Pancreas (tissue), 10 donors: ENCODE measurements at places on chromosomes 6 and 20.

DNA sequence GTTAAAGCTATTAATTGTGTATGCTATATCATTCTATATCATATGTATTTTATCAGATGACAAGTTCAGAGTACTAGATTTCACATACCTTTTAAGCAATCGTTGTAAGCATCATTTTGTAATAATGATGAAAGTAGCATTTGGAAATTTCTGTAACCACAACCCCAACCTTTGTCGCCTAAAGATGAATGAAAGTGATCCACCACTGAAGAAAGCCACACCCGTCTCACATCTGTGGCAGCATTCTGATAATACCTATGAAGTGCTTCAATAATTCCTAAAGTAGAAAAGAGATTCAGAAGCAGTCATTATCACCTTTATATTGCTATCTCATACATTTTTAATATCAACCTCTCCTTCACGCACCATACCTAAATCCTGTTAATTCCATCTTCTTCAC is 16.6 kb downstream of the ZUP1 start:
- DNase-seq, result no peak

- no peak for DNase-seq
Observed at GRCh38 chr6:149320796-149321195, 3.3 kb downstream of the TAB2 start.

DNA sequence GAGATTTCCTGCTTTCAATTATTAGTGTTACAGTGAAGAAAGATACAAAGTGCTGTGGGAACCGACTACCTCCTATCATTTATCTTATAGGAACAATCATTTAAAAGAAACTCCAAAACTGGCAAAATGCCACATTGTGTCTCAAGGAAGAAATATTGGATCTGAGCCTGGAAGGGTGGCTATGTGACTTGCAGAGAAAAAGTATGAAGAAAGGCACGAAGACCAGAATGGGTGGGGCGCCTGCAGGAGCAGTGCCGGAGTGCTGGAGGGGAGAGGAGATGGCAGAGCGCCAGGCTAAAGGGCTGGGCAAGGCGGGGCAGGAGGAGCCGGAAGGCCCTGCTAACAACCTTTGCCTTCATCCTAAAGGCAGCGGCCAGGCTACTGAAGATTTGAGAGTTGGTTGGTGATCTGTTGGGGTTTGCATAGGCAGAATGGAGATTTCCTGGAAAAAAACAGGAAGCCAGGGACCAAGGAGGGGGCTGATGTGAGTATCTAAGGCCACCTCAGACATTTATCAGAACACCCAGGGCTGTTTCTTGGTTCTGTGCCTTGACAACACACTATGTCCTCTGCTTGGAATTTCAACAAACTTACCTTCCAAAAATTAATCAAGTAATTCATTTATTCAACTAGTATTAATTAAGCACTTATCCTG is 125.6 kb downstream of the MAFB start:
- no peak for DNase-seq

GRCh38 chr6:160110586-160111123 is 11.0 kb upstream of the SLC22A1 start:
- DNase-seq, result no peak

DNA sequence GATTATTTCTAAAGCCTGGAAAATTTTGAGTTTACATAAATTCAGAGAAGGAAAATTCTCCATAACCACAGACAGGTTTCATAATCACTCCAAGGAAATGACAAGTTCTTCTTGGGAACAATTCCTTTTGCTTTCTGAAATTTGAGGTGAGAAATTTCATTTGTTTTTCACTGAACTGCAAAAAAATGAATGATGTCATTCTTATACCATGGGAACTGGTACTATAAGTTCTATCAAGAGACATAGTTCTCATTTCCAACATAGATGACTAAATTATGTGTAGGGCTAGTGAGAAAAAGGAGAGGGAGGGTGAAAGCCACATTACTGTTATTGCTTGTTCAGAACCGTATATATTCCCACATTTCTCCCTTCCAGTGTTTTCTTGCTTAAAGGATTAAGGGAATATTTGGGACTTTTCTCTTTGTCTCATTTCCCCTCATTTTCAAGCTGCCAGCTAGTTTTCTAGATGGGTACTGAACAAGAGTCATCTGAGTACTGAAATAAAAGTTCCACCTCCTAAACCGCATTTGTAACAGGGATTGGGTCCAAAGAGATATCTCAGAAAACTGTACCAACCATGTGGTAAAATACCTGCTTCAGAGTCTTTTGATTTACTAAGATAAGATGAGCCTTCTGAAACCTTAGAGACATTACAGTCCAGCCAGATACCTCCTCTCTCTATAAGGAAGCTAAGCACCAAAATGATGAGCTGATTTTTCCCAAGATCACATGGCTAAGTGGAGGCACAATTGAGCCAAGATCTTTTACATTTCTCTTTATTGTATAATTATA is 144.3 kb upstream of the PRDM1 start:
- no peak for DNase-seq

- no peak for DNase-seq
Observed at GRCh38 chr20:2101057-2101864, at the start of gene STK35. Gene STK35 (plus strand): TSS chr20:2101827. CDS start chr20:2101882, 55 bp downstream.

DNA sequence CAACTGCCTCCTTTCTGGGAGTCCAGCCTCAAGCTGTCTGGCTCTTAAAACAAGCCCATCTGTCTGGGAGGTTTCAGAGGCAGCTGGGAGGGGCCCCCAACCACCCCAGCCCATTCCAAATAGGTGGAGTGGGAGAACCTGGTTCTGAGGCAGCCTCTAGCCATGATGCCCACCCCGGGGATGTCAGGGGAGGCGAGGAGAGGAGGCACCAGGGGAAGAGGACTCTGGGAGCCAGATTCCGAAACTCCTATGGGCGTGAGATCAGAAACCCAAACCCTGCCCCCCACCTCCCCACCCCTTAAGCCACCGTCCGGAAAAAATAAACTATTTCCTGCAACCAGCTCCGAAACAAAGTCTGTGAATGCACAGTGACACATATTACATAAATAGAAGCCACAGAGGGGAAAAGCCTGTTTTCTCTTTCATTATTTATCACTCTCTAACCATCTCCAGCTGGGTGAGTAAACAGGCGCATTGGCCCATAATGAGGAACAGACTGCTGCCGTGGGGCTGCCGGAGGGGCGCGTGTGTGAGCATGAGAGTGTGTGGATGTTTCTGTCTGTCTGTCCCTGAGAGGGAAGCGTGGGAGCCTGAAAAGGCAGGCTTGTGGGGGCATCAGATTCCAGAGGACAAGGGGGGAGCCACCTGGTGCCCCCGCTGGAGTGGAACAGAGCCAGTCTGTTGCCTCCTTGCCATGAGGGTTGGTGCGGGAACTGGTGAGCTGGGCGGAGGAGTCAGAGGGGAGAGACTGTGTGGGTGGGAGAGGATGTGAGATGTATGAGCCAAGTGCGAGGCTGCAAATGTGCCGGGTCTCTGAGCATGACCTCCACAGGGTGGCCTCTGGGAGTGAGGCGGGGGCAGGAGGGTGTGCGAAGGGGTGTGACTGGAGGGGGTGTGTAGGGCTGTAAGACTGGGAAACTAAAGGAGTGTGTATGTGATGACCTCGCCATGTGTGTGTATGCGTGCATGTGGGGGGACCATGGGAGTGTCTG is 14.3 kb upstream of the FOXP4 start:
- DNase-seq, result no peak

GRCh38 chr20:45322952-45323383 is 14.9 kb upstream of the MATN4 start:
- peak; percentile 77 for DNase-seq

GRCh38 chr20:11844691-11845090 is 73.0 kb upstream of the BTBD3 start:
- no peak for DNase-seq

DNA sequence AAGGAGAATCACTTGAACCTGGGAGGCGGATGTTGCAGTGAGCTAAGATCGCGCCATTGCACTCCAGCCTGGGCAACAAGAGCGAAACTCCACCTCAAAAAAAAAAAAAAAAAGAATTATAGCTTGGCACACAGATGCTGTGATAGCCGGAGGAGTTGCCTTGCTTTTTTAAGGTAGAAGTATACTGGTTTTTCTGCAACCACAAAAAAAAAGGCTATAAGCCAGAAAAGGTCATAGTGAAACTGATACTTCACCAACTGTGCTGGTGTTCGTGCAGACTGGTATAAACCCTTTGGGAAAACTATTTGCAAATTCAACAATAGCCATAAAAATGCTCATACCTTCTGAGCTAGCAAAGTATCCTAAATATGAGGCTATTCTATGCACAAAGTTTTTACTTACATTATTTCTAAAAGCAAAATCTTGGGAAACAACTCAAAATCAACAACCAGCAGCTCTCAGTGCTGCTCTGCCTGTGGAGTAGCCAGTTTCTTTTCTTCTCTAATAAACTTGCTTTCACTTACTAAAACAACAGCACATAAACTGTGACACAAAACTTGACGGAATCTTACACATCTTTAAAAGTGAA is 44.0 kb downstream of the B4GALT5 start:
- DNase-seq, result no peak

GRCh38 chr6:12478921-12479320 is 188.8 kb downstream of the EDN1 start:
- DNase-seq, result no peak

GRCh38 chr6:163311830-163312229 is 102.7 kb upstream of the QKI start:
- no peak for DNase-seq

DNA sequence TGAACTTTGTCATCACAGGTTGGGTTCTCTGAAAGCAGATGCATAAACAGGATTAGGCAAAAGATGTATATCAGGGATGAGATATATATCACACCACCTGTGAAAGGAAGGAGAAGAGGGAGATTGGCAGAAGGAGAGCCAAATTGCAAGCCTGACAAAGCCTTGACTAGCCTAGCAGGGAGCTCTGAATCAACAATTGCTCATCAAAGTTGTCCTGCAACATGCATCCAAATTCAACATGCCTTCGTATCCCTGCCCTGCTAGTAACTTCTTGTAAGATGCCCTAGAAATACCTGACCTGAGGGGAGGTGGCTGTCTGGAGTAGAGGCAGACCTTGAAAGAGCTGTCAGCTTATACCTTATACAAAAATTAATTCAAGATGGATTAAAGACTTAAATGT is 207.1 kb upstream of the HTR1E start:
- DNase-seq, result no peak

GRCh38 chr20:25009218-25010145 is 16.9 kb upstream of the APMAP start:
- DNase-seq, result no peak

- DNase-seq, result no peak
Observed at GRCh38 chr6:81767163-81767891, 14.8 kb upstream of the TENT5A start.

GRCh38 chr6:149118737-149119653 is 198.5 kb upstream of the TAB2 start:
- DNase-seq, result no peak

- no peak for DNase-seq
Observed at GRCh38 chr20:57688864-57689263, 21.0 kb downstream of the PMEPA1 start.

DNA sequence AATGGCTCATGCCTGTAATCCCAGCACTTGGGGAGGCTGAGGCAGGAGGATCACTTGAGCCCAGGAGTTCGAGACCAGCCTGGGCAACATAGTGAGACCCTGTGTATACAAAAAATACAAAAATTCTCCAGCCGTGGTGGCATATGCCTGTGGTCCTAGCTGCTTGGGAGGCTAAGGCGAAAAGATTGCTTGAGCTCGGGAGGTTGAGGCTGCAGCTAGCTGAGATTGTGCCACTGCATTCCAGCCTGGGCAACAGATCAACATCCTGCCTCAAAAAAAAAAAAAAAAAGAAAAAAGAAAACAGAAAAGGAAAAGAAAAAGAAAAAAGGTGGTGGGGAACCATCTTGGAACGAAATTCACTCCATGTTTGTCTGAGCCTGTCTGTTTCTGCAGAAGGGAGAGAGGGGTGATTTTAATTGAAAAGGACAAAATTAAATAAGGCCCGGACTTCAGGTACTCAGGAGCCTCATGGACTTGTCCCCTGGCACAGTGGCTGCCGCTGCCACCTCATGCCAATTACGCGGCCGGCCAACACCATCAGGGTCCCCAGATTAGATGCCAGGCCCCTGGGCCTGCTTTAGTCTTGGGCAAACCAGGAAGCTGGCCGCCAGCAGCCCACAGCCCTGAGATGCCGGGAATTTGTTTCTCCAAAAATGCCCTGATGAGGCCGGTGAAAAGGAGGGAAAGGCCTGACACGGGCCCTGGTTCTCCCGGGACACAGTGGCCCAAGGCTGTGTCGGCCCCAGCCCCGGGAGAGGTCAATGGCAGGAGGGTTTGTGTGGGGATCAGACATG is 37.8 kb upstream of the STX16 start:
- DNase-seq, result no peak

GRCh38 chr6:13677878-13678254 is 33.8 kb downstream of the RANBP9 start:
- no peak for DNase-seq

- DNase-seq, result peak; percentile 99
Observed at GRCh38 chr6:35342258-35343091, at the start of gene PPARD. Gene PPARD (plus strand): TSS chr6:35342558. CDS start chr6:35411088, 68,530 bp downstream.
